ENCODE measurements at places on chromosomes 12 and 14.

- DNase-seq = no peak
Observed at GRCh38 chr12:90013409-90013808, 304.8 kb upstream of the ATP2B1 start.

- DNase-seq = no peak
Observed at GRCh38 chr14:34536951-34537676, 2.4 kb downstream of the EAPP start.

DNA sequence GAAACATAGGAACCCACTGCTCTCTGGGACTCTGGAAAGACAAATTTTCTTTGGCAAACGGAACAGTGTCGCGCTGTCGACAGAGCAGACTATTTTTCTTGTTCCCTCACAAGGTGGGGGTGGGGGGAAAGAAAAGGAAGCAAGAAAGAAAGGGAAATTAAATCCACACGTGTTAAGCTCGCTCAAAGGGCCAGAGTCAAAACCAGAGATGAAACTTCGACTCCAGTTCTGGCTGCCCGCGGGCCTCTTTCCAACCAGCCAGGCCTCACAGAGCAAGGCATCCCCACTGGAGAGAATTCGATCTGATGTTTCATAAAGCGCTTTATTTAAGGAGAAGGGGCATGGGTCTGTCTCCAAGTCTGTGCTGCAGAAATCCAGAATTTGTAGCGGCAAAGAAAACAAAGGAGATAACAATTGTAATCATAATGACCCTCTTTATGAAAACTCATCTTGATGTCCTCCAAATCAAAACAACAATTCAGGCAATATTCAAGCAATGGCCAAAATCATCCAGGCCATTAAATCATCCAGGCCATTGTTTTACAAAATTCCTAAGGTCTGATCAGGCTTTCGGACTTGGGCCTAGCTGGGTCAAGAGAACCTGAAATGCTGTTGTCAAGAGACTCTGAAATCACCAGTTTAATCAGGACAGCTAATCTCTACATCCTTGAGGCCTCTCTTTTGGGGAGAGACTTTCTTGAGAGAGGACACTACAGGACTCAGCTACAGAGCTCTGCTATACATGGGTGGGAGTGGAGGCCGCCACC is 5.3 kb upstream of the TBX5 start:
- no peak for DNase-seq

DNA sequence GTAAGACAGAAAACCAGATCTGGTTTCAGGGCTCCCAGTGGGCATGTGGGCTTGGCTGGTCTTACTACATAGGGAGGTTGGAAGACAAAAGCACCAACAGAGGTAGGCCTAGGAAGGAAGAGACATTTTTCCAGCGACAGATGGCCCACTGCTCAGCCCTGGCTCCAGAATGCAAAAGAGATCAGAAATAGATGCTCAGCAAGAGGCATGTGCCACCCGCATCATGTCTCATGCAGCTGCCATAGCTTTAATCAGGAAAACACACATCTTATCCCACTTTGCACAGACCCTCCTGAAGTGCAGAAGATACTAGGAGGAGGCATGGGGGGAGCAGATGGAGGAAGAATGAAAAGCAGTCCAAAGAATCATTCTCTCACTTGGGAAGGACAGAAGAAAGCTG is 25.3 kb downstream of the VASH1 start:
- no peak for DNase-seq

DNA sequence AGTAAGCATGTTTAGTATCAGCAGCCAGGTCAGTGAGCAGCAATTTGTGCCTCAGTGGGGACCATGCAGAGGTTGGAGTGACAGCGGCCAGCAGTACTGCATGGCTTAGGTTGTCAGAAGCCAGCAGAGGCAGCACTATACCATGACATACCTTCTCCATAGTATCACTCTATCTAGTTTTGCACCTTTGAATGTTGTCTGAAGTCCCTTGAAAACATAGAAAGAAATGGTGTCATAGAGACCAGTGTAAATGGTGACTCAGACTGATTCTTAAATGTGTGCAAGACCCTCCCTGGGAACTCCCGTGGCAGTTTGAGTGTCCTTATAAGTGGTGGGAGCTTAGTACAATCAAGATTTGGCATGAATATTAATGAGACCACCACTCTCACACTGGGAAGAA is 124.4 kb downstream of the SLC38A1 start:
- DNase-seq = no peak

DNA sequence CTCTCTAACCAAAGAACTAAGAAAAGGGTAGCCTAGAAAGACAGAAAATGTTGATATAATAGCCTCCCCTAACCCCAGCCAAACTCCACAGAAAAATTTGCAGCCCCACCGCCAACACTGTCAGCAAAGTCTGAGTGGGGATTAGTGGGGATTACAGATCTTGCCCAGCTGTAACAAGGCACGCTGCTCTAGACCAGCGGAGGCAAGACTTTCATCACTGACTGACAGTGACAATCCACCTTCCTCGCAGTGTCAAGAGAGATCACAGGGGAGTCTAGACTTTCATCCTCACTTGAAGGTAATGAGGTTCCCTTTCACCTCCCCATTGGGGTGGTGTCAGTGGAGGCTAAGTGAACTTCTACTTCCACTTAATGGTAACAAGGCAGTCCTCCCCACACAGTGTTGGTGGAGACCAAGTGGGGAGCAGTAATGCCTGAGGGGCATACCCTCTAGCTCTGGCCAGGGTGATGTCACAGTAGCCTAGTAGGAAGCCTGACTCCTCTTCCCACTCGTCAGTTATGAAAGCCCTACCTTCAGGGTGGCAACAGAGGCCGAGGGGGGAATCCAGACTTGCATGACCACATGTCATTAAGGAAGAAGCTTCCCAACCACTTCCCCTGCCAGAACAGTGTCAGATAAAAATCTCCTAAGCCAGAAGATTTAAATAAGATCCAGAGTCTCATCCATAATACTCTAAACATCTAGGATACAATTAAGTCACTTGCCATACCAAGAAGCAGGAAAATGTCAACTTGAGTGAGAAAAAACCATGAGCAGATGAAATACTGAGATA is 91.7 kb upstream of the RASSF8 start:
- DNase-seq = no peak

DNA sequence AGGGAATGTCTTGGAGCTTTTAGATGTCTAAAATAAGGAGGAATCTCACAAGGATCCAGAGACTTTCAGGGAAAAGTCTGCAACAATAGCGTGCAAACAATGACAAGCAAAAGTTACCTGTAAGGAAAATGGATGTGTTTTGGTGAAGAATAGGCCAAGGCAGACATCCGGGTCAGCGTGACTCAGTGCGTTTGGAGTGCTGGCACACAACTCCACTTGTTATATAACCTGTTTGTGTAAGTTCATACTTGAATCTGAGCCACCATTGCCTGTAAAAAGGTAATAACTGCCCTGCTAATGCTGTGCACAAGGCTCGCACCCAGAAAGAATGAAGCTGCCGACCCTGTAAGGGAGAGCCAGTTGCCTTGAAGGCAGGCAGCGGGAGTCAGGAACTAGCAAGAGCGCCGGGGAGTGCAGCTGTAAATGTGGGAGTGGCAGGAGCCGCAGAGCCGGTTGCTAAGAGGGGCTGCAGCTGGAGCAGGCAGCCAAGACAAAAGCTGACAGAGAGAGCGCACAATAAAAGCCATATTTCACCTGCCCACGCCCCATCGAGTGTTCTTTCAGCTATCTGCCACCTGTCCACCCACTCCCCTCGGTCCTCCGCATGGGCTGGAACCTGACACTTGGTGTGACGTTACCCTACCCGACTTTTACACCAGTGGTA is 638.5 kb upstream of the MIS18BP1 start:
- peak; percentile 40 for DNase-seq

- DNase-seq = no peak
Observed at GRCh38 chr14:60515511-60516289, 6.8 kb downstream of the SIX6 start.

DNA sequence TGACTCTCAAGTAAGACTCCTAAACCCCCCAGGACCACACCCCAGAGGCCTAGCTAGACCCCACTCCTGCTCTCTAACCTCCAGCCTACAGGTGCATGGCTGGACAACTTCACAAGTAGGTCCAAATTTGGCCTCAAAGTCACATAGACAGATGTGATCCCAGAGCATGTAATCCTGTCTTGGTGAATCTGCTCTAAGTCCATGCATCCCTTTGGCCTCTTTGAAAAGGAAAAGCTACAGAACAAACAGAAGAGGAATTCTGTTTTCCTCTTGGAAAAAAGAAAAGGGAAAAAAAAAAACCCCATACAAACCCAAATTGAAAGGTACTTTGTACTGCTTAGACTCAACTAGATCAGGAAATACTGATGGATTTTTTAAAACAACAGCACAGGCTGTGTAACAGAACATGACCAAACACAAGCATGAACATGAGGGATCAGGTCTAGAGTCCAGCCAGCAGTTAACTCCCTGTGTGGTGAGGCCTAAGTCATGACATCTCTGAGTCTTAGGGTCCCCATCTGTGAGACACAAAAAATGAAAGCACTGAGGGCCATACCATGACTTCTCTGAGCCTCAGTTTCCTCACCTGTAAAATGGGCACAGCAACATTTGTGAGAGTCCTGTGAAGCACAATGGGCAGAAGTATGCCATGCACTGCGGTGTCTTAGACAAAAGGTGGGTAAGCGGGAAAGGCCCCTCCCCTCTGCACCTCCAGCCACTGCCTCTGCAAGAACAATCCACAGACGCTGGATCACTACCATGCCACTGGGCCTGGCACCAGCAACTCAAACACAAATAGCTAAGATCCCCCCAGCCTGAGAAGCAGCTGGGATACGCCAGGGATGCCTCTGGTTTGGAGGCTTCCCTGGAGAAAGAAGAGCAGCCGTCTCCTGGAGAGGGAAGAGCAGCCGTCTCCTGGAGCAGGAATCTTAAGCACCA is 9.9 kb downstream of the PITPNM2 start:
- no peak for DNase-seq

DNA sequence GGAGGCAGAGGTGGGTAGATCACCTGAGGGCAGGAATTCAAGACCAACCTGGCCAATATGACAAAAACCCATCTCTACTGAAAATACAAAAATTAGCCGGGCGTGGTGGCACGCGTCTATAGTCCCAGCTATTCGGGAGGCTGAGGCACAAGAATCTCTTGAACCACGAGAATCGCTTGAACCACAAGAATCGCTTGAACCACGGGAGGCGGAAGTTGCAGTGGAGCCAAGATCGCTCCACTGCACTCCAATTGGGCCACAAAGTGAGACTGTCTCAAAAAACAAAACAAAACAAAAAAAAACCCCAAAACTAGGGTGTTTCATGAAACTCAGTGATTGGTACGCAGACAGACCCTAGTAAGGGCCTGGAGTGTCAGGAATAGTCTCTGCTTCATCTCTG is 6.4 kb upstream of the ARF6 start:
- DNase-seq = no peak

- no peak for DNase-seq
Observed at GRCh38 chr12:116404913-116405611, 127.6 kb upstream of the MED13L start.

DNA sequence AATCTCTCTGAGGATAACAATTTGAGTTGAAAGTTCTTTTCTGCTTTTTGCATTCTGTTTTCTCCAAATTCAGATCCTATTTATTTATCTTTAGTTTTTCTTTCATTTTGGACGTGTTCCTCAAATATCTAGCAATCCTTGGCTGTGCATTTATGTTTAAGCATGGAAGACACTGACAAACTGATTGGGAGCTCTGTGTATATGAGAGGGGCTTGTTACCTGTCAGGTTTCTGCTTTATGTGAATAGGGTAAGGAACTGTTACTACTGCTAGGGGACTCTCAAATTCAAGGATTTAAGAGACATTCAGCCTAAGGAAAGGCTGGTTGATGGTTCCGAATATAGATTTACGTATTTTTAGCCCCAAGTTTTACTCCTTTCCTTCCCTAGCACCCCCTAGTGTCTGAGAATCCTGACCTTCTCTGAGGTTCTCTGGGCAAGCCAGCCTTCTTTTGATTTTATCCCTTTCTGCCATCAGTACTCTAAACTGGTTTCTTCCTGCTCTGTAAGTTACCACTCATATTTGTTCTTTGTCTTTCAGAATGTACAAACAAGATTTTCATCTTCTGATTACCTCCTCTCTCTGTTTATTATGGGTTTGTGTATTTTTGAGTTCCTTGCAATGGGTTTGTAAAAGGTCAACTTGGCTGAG is 30.5 kb downstream of the YLPM1 start:
- no peak for DNase-seq

GRCh38 chr12:44616402-44616801 is 259.7 kb downstream of the NELL2 start:
- no peak for DNase-seq

GRCh38 chr14:102825307-102826095 is 48.3 kb downstream of the TRAF3 start:
- no peak for DNase-seq

DNA sequence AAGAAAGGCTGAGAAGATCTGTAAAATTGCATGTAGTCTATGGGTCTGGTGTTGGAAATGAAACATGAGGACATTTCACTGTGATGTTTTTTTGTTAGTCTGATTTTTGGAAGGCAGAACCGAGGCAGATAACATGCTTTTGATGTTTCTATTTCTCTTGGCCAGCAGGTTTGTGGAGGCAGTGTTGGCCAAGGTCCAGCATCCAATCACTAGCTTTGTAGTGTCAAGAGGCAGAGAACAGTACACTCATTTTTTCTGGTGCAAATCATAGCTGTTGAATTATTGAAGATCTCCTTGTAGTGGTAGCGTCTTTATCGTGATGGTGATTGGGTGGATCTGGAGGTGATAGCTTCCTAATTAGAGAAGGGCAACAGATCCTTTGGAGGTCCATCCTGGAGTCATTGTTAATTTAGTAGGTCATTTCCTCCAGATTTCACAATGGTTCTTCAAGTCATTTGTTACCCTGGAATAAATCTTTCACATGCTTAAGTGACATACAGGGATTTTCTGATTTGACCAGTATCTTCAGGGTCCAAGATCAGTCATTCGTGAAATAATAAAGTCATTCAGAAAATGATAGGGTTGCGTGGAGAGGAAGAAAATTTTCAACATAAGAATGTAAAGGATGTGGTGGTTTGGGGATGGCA is 252.4 kb upstream of the CPNE8 start:
- DNase-seq = no peak

DNA sequence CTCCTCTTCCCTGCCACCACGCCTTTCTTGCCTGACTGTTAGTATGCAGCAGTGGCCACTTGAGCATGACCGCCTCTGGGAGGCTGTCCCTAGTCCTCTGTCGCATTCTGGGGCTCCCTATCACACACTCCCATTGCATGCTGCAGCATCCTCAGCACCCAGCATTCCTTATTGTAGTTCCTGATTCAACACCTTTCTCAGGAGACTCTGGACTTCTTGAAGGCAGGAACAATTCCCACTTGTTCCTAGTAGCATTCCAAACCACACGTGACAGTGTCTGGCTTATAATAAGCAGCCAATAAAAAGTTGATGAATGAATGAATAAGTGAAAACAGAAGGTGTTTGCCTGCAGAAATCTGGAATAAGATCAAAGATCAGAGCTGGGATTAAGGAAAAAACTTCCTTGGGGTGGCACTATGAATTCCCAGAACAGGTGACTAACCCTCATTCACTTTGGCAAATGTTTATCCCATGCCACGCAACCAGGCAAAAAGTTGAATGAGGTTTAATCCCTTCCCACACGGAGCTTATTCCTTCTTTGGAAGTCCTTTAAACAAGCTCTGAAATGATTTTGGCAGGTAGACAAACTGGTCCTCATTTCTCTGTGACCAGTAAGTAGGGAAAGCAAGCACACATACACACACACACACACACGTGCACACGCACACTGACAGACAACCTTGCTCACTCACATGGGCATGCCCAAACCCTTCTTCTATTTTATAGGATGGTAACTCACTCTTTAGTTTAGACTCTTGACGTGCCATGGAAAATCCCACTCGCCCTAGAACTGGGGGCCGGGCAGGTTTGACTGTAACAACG is 26.5 kb downstream of the NTF3 start:
- DNase-seq = peak; percentile 10

Measured in epithelial cell of prostate (primary cell).